ENCODE measurements at places on chromosomes 12 and 14. TPM values are rescaled to one million over a fixed set of nuclear protein-coding genes. Genes with fewer than 3 reads are reported as not detected.

GRCh38 chr12:104490850-104491249, 34.1 kb downstream of the CHST11 start:
- no peak for DNase-seq

- no peak for DNase-seq
These were observed 23.6 kb downstream of the PYGL start for GRCh38 chr14:50920482-50921230.

DNA sequence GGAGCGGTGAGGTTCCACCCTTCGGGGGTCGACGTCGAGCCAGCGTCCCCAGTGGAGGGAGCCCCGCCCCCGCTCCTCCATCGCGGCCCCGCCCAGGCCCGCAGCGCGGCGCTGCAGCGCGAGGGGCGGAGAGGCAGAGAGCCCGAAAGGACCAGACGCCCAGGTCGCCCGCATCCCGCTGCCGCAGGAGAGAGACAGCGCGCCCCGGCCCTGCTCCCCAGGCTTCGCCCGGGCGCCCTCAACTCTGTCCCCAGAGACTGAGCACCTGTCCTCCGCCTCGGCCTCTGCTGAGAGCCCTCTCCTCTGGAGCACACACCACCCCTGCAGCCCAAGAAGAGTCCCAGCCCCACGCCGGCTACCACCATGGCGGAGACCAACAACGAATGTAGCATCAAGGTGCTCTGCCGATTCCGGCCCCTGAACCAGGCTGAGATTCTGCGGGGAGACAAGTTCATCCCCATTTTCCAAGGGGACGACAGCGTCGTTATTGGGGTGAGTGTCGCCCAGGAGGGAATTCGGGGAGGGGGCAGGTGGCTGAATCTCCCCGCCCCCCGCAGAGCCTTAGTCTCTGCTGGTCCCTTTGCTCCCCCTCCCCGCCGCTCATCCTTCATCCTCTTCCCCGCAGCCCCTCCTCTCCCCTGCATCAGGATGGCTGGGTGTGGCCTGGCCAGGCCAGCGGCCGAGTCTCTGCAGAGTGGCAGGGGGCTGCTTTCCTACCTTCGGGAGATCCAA, at the start of gene KIF5A:
Gene KIF5A, plus strand, starts transcription at position 136 of the 732 bp plus-strand sequence. Its CDS starts 228 bp downstream, at position 364.
- DNase-seq, result peak; percentile 39

- DNase-seq, result peak; percentile 92
These were observed 60.4 kb upstream of the SEL1L start for GRCh38 chr14:81594012-81594411.

DNA sequence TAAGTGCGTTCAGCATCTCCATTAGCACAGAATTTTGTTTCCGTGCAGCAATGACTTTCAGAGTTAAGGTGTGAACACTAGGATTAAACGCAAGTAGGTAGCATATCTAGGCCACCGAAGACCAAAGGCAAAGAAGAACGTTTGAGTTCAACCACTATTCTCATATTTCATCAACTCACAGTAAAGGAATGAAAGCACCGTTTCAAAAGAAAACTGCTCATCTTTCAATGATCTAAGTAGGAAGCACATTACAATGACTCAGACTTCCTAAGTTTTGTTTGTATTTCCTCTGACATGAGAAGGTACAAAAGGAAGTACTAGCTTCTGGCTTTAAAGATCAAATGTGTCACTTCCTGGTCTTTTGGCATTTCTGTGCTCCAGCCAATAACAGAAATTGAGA, 57.6 kb downstream of the ACADS start:
- DNase-seq, result no peak

- no peak for DNase-seq
These were observed 206.7 kb downstream of the AACS start for GRCh38 chr12:125271892-125272291.

GRCh38 chr12:15662983-15663659, 126.1 kb downstream of the EPS8 start:
- DNase-seq, result no peak

DNA sequence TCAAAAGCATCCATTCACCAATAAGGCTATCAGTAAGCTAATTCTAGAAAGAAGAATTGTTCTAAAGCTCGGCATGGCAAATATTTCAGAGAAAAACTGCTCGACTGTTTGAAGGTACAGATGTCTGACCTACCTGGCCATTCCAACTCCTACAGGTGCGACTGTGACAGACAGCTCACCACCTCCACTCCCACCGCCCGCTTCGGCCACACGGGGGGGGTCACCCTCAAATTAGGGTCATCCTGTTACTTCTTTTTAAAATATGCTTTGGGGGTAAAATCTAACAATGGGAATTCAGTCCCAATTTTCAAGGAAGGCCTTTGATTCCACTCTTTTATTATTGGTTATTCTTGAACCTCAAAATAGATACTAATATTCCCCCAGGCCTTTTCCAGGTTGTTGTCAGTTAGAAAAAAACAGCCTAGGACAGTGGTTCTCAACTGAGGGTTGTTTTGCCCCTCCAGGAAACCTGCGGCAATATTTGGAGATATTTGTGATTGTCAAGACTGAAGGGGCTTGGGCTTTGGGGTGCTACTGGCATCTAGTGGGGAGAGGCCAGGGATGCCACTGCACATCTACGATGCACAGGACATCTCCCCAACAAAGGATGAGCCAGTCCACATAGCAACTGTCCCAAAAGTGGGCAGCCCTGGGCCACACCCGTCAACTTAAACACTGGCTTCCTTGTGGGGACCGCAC, 81.2 kb downstream of the BCL11B start:
- no peak for DNase-seq

GRCh38 chr12:89856431-89856830, 147.8 kb upstream of the ATP2B1 start:
- no peak for DNase-seq

FAM222A gene
- total RNA-seq, result 8.0 TPM

KRT77 gene
- total RNA-seq, result not detected

TMTC2 gene
- total RNA-seq, result 10.4 TPM

CHMP4A gene
- 32.0 TPM for total RNA-seq

OR6C74 gene
- not detected for total RNA-seq

NABP2 gene
- total RNA-seq, result 16.3 TPM

MRPL42 gene
- total RNA-seq, result 11.9 TPM

Data from body of pancreas (tissue), 4 donors.